ENCODE measurements at places on chromosomes 7 and 10. TPM values are rescaled to one million over a fixed set of nuclear protein-coding genes. Genes with fewer than 3 reads are reported as not detected.

CPN1 gene
- not detected for total RNA-seq

- no peak for DNase-seq
Observed at GRCh38 chr10:5996696-5997095, 19.4 kb upstream of the IL15RA start.

GRCh38 chr10:30463944-30464451, 30.0 kb downstream of the MAP3K8 start:
- DNase-seq: no peak

GRCh38 chr10:95560278-95561176, 644 bp downstream of the SORBS1 start:
- no peak for DNase-seq

DNA sequence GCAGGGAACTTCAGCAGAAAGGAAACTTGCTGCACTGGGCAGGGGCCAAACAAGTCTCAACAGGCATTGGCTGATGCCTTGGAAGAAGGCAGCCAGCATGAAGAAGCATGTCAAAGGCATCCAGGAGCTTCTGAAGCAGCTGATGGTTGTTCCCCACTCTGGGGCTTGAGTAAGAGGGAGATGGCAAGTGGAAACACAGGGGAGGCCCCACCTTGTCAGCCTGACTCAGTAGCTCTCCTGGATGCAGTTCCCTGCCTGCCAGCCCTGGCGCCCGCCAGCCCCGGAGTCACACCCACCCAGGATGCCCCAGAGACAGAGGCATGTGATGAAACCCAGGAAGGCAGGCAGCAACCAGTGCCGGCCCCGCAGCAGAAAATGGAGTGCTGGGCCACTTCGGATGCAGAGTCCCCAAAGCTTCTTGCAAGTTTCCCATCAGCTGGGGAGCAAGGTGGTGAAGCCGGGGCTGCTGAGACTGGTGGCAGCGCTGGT, 96.5 kb downstream of the TACC2 start:
- DNase-seq: no peak

CRPPA gene
- 0.86 TPM for total RNA-seq
